ENCODE measurements at places on chromosomes 11 and 22. TPM values are rescaled to one million over a fixed set of nuclear protein-coding genes. Genes with fewer than 3 reads are reported as not detected.

DNA sequence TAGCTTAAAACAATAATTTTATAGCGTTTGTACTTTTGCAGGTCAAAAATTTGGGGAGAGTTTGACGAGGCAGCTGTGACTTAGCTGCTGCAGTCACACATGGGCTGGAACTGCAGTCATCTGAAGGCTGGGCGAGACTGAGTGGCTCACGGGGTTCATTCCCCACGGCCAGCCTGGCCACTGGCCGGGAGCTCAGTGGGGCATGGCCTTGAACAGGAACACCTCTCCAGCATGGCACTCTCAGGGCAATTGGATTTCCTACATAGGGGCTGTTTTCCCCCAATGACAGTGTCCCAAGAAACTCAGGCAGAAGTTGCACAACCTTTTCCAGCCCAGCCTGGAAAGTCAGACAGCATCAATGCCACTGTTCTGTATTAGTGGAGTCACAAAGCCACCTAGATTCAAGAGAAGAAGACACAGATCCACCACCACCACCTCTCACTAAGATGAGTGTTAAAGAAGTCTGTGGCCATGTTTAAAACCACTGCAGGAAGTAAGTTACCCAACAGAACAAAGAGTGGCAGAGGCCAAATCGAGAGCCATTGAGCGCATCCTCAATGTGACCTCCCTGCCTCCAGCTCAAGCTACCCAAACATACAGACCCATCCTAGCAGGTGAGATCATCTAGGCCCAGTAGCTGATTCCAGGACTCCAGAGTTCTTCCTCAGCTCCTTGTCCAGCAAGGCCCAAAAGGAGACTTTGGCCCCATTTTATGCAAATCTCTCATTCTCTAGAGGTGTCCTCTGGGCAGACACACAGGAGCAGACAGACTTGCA lies 618.7 kb upstream of the CADM1 start:
- no peaks in the 10 kb centered on the region for H3K27me3 ChIP-seq
- no peak overlapping the region for H3K4me3 ChIP-seq

DNA sequence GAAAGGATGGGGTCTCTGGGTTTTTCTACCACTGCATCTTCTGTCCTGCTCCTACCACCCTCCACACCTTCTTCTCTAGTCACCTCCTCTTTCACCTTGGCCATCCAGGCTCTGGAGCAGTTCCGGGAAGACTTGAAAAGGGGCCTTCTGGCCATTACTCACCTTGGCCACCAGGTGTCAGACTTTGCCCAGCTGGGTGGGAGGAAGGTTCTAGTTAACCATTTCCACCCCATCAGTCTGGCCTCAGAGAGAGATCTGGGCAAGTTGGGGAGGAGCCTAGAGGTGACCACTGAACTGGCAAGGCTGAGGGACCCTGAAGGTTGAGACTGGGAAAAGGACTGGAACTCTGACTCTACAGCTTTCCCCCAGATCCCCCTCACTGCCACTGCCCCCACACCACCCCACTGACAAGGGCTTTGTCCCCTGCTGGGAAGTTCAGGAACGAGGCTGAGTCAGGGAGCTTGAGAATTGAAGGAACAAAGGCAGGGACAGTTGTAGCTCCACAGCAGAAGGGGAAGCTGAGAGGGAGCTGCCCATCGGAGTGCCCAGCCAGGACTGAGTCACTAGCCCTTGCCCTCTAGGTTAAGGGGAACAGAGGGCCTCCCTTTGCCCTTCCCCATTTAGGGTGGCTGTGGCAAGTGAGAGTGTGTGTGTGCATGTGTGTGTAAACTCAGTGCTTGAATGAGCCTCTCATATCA lies 3.7 kb upstream of the POLD4 start:
- H3K27ac ChIP-seq = peak overlapping the region; percentile 75
- peak overlapping the region; percentile 20 for H3K4me3 ChIP-seq
- H3K4me1 ChIP-seq = peaks cover 28% of the 10 kb centered on the region
- no peaks in the 10 kb centered on the region for H3K36me3 ChIP-seq
- H3K27me3 ChIP-seq = no peaks in the 10 kb centered on the region

- no peaks in the 10 kb centered on the region for H3K4me1 ChIP-seq
- DNase-seq = no peak
- H3K27me3 ChIP-seq = no peaks in the 10 kb centered on the region
- H3K27ac ChIP-seq = no peak overlapping the region
Measured at GRCh38 chr11:130603335-130603906, 155.0 kb downstream of the ADAMTS15 start.

GRCh38 chr22:47484960-47485569 lies 722.6 kb downstream of the TBC1D22A start:
- H3K4me3 ChIP-seq = no peak overlapping the region
- H3K4me1 ChIP-seq = no peaks in the 10 kb centered on the region
- H3K36me3 ChIP-seq = no peaks in the 10 kb centered on the region
- H3K27ac ChIP-seq = peak overlapping the region; percentile 18
- H3K27me3 ChIP-seq = peaks cover 4% of the 10 kb centered on the region

DNA sequence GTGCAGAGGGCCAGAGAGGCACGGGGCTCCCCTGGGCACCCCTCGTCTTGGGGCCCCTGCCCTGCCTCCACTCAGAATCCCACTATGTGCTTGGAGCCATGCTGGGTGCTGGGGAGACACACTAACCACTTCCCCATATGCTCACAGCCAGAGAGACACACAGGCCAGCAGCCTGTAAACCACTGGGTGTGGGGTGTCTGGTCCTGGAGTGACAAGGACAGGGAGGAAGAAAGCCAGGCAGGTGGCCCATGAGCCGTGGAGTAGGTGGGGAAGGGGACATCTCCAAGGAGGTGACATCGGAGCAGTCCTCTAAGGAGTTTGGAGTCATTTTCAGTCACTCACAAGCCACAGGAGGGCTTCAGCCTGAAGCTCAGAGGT lies 58.9 kb downstream of the CDKN1C start:
- no peak overlapping the region for H3K27ac ChIP-seq
- H3K4me1 ChIP-seq = no peaks in the 10 kb centered on the region
- H3K36me3 ChIP-seq = peaks cover 31% of the 10 kb centered on the region

DNA sequence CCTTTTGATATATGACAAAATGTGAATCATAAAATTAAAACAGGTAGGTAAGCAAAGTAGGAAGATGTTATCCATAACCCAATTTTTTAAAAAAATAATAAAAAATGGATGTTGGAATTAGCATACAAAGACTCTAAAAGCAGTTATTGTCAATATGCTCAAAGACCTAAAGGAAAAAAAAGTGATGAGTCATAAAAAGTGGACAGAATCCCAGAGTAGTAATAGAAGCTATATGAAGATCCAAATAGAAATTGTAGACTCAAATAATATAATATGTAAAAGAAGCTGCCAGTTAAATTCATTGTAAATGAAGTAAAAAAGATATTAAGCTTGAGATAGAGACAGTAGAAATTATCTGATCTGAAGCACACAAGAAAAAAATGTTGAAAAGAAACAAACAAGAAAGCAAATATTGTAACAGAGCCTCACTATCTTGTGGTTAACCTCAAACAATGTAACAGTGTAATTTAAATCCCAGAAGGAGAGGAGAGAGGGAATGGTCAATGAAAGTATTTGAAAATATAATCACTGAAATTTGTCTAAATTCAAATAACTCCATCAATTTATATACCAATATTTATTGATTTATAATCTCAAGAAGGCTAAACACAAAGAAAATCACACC lies 773.4 kb upstream of the RAG2 start:
- no peak overlapping the region for H3K27ac ChIP-seq
- H3K4me3 ChIP-seq = no peak overlapping the region
- H3K36me3 ChIP-seq = no peaks in the 10 kb centered on the region
- no peaks in the 10 kb centered on the region for H3K4me1 ChIP-seq
- H3K27me3 ChIP-seq = no peaks in the 10 kb centered on the region

- no peaks in the 10 kb centered on the region for H3K27me3 ChIP-seq
- H3K4me1 ChIP-seq = no peaks in the 10 kb centered on the region
- no peak overlapping the region for H3K4me3 ChIP-seq
- no peak overlapping the region for H3K27ac ChIP-seq
- no peak for DNase-seq
Measured at GRCh38 chr11:85299258-85299942, 327.7 kb downstream of the DLG2 start.

DNA sequence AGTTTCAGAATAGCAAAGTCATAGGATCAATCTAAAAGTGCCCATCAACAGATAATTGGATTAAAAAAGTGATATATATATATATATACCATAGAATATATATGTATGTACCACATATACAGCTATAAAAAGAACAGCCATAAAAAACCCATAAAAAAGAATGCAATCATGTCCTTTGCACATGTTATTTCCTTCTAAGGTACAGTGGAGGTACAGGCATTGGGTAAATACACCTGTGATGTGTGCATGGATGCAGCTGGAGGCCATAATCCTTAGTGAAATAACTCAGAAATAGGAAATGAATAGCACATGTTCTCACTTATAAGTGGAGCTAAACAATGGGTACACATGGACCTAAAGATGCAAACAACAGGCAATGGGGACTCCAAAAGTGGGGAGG lies 7.1 kb upstream of the DKK3 start:
- DNase-seq = no peak
- no peak overlapping the region for H3K4me3 ChIP-seq
- no peak overlapping the region for H3K27ac ChIP-seq
- H3K4me1 ChIP-seq = no peaks in the 10 kb centered on the region

- DNase-seq = no peak
- H3K27ac ChIP-seq = no peak overlapping the region
- H3K27me3 ChIP-seq = no peaks in the 10 kb centered on the region
- H3K36me3 ChIP-seq = peaks cover 19% of the 10 kb centered on the region
- H3K4me1 ChIP-seq = peaks cover 8% of the 10 kb centered on the region
Measured at GRCh38 chr11:85989746-85990145, 79.1 kb downstream of the PICALM start.

GRCh38 chr11:12745787-12746186 lies 71.6 kb downstream of the TEAD1 start:
- no peak for DNase-seq
- no peaks in the 10 kb centered on the region for H3K36me3 ChIP-seq
- no peaks in the 10 kb centered on the region for H3K4me1 ChIP-seq
- H3K27me3 ChIP-seq = peaks cover 11% of the 10 kb centered on the region

DNA sequence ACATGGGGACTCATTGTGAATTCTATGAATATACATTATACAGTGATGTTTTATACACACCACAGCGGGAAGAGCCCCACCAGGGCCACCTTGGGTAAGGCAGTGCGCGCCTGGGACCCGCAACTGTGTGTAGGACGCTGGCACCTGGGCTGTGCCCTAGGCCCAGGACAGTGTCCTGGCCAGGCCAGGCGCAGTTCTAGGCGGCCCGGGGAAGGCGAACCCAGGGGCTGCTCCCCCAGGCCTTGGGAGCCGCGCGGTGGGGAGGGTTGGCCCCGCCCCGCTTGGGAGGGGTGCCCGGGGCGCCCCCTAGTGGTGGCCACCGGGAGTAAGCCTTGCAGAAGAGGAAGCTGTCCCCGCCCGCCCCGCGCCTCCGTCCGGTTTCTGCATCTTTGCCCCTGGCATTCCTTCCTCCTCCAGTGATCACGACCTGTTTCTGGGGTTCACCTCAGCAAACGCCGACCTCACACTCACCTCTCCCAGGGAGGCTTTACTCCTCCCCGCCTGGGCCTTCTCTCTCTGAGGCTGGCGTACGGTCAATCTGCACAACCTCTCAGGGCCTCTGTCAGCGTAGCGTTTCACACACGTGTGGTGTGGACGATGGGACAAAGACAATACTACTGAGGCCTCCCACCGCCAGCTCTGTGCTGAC lies 9.5 kb upstream of the EHD1 start:
- peak overlapping the region; percentile 73 for H3K27ac ChIP-seq
- H3K27me3 ChIP-seq = no peaks in the 10 kb centered on the region
- peaks cover 33% of the 10 kb centered on the region for H3K4me1 ChIP-seq
- no peaks in the 10 kb centered on the region for H3K36me3 ChIP-seq
- peak; percentile 85 for DNase-seq
- H3K4me3 ChIP-seq = peak overlapping the region; percentile 68

The CATSPERZ gene
- 0.67 TPM for total RNA-seq

The YDJC gene
- total RNA-seq = 53.2 TPM

The MMP12 gene
- not detected for total RNA-seq
